Bronchial epithelial cell (primary cell): ENCODE measurements at places on chromosomes 3 and 15.

DNA sequence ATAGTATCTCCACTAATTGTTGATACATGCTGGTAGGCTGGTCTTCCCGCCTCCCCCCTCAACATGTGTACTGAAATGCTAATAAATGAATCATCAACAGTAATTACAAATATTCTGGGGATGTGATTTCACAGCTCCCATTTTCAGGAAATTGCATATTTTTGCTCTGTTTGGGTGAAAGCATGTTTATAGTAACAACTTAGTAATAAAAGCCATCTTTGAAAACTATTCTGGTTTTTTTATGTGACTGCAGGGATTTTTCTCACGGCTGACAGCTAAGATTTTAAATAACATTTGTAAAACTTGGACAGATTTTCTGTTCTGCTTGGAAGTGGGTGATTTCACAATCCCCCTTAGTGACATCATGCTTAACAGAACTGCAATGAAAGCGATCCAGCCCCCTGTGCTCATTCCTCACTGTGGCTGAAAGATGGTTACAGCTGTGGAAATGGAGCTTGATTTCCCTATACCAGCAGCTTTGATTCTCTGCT is 25.6 kb upstream of the FAM174B start:
- DNase-seq, result peak; percentile 57

DNA sequence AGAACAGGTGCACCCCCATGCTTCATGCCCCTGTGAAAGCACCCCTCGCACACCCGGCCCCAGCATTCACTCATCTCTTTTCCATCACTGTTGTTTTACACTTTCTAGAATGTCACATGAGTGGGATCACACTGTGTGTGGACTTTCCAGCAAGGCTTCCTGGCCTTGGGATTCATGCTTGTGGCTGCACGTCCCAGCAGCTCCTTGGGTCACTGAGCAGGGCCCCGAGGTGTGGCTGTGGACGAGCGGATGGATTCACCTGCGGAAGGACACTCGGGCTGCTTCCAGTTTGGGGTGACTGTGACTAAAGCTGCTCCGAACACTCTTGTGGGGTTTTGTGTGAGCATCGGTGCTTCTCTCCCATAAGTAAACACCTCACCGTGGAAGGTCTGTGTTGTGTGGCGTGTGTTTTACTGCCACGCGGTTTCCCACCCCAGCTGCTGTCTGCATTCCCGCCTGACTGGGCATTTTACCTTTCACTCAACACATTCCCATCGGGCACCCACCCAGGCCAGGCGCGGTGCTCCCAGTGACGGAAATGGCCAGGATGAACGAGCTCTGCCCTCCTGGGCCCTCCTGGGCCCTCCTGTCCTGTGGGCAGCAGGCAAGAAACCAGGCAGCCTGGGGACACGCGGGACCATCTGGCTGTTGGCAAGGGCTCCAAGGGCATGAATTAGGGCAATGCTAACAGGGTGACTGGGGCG is 41.4 kb downstream of the DNAJB8 start:
- DNase-seq, result no peak

DNA sequence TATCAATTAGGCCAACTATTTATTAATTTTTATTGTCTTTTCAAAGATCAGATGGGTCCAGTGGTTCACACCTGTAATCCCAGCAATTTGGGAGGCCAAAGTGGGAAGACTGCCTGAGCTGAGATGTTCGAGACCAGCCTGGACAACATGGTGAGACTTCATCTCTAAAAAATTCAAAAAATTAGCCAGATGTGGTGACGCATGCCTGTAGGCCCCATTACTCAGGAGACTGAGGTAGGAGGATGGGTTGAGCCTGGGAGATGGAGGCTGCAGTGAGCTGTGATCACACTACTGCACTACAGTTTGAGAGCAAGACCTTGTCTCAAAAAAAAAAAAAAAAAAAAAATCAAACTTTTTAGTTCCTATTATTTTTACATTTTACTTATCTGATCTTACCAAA is 8.2 kb downstream of the AP3S2 start:
- no peak for DNase-seq

GRCh38 chr3:69542089-69542804 is 156.4 kb upstream of the FRMD4B start:
- peak; percentile 29 for DNase-seq

- peak; percentile 66 for DNase-seq
Measured at GRCh38 chr3:184345317-184346144, 8.1 kb downstream of the FAM131A start.

GRCh38 chr3:159785273-159785708 is 203.3 kb upstream of the IL12A start:
- peak; percentile 97 for DNase-seq

DNA sequence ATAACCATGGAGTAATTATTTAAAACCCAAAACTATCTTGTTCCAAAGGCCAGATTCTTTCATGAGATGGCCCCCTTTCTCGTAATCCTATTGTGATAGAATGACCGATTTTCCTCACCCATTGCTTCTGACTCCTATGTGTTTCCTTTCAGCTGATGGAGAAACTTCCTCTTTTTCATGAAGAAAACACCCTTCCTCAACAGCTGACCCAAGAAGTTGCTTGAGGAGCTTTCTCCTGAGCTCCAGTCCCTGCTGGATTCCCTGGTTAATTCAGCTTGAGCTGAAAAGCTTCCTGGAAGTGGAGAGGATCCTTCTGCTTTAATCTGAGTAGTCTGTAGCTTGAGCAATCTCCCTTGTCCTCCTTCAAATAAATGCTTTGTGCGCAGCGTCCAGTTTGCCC is 75.0 kb downstream of the BFSP2 start:
- no peak for DNase-seq

DNA sequence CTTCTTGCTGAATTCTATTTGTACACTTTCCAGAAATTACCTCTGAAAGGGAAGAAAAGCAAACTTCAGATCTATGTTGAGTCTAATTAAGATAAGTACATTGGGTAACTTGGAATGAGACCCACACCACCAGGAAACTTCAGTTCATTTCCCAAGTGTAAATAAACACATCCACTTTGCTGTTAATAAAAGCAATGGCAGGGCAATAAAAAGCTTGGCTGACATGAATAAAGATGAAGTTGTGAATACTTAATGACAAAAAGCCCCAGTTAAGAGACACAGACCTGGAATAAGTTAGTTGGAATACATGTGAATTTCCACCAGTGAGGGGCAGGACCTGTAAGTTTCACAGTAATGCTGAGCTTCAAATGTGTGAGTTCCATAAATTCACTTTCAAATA is 83.3 kb downstream of the MEX3B start:
- no peak for DNase-seq

GRCh38 chr15:66846031-66846430 is 144.0 kb downstream of the SMAD6 start:
- no peak for DNase-seq

- DNase-seq, result no peak
Measured at GRCh38 chr15:39451121-39451688, 129.7 kb upstream of the THBS1 start.

GRCh38 chr3:100864471-100865250 is 128.6 kb downstream of the ABI3BP start:
- DNase-seq, result no peak

DNA sequence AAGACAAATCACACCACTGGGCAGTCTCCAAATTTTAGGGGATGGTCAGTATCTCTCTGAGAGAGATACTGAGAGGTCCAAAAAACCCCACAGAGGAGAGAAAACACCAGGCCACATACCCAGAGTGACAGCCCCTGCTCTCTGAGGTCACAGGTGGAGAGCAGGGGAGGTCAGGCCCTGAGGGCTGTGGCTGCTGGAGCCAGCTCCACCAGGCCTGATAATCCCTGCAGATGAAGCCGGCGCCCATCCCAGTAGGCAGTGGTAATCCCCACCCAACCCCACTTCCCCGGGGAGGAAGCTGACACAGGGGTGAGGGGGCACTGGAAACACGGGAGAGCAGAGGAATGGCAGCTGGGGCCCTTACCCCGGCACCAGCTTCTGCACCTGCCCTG is 31.2 kb upstream of the SRP14 start:
- no peak for DNase-seq

- DNase-seq, result peak; percentile 33
Measured at GRCh38 chr3:132721479-132722164, 587 bp downstream of the NPHP3 start.

- DNase-seq, result no peak
Measured at GRCh38 chr3:69547461-69547880, 161.6 kb upstream of the FRMD4B start.

GRCh38 chr3:105759442-105760078 is 109.3 kb downstream of the CBLB start:
- DNase-seq, result no peak

DNA sequence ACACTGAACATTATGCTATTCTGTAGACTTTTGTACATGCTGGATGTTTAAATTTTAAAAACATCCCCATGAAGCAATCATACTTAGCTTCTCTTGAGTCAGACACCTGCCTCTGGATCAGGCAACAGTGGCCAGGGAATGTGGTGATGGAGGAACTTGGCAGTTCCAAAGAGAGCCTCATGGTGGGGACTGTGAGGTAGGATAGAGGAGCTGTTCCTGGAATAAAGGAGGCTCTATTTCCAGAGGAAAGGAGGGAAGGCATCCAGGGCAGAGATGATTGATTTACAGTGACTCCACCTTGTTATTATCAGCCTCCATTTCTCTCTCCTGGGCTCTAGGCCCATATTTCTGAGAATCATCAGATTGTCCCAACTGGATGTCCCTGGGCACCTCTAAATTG is 35.0 kb upstream of the ABHD17C start:
- peak; percentile 47 for DNase-seq

DNA sequence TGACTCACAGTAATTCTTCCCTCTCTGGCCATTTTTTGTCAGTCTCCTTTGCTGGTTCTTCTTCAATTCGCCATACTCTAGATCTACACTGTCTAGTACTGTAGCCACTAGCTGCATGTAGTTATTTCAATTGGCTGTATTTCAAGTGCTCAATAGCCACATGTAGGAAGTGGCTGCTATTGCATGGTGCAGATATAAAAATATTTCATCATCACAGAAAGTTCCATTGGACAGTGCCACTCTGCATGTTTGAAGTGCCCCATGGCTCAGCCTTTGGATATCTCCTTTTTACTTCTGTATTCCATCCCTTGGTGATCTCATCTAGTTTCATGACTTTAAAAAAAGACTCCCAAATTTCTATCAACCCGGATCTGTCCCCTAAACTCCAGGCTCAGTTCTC is 22.1 kb downstream of the PPP2R3A start:
- no peak for DNase-seq

DNA sequence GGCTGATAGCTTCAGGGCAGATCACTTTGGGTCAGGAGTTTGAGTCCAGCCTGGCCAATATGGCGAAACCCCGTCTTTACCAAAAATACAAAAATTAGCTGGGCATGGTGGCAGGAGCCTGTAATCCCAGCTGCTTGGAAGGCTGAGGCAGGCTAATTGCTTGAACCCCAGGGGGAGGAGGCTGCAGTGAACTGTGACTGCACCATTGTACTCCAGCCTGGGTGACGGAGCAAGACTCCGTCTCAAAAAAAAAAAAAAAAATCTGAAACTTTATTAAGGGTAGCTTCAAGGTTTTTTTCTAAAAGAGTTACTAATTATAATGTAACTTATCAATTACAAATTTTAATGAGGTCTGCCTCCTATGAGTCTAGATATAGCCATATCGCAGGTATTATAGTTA is 5.1 kb downstream of the NECTIN3 start:
- DNase-seq, result no peak

- DNase-seq, result no peak
Measured at GRCh38 chr3:88263417-88264100, 113.8 kb downstream of the C3orf38 start.

GRCh38 chr3:49157289-49157688 is 8.8 kb downstream of the CCDC71 start:
- peak; percentile 34 for DNase-seq

GRCh38 chr15:62998262-62998890 is 44.2 kb upstream of the TPM1 start:
- no peak for DNase-seq

DNA sequence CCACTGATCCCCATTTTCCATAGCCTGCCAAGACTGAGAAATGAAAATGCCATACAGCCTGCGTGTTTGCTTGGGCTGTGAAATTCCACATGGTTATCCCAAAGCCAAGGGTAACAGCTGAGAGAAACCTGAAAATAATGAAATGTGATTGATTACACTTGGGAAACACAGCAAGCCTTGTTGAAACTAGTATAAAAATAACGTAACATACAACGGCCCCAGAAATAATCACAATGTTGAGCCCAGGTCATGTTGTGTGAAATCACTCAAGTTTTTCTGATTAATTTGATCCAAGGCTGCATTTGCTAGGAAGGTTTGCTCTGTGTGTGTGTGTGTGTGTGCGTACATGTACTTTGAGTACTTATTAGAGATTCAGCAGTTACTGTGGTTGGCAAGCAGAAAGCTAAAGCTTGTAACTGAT is 269.0 kb downstream of the OXSM start:
- DNase-seq, result no peak

DNA sequence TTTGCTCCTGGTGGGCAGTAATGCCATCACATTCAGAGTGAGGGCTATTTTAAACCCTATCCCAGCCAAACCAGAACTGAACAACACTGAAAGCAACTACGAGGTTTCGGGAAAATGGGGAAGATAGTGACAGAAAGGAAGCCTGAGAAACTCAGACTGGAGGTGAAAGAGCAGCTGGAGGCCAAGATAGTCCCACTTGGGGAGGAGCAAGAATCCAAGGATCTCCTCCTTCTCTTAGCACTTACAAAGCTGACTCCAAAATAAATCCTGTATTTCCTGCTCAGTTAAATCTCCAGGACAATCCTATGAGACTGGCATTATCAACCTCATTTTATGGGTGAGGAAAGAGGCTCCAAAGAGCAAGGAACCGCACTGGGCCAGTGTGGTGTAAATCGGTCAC is 14.1 kb upstream of the SETMAR start:
- no peak for DNase-seq

DNA sequence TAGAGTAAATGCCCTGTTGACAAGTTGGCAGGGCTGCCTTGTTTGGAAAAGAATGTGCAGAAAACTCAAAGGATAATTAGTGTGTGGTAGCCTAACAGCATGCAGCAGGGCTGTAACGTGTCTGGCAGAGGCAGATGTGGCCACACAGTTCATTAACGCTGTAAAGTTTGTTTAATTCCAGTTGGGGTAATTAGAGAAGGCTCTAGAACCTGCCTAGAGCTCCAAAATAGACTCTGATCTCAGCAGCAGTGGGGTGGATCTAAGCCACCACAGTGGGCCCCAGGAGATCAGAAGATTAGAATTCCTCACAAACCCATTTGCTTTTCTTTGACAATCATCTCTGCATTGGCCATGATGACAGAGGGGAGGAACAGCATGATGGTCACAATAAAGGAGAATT is 65.1 kb upstream of the LEKR1 start:
- no peak for DNase-seq

DNA sequence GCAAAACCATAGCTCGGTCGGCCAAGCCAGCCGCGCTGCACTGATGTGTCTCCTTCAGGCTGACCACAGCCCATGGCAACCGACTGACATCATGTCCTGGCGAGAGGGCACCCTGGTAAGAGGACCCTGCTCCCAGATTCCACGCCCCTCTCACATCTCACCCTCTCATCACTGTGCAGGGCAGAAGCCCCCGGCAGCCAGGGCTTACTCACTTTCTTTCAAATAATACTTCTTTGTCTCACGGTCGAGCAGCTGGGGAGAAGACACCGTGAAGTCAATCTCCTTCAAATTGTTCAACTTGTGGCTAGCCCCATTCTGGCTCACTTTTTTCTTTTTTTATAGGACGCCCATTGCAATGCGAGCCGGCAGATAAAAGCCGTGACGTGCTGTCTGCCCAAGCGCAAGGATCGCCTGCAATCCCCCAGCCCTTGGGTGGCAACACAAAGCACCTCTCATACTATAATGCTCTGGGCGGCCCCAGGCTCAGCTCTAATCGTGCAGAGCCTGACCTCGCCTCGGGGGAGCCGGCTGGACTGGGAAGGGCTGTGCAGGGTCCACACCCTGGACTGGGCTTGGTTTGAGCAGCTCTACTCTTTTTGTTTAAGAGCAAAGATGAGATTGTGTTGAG is 33.6 kb downstream of the VGLL4 start:
- no peak for DNase-seq
